Fibroblast of skin of back (primary cell): ENCODE measurements at places on chromosomes 5 and 9.
A peak's percentile ranks its signal among the peaks of the same experiment; 100 is the strongest.

DNA sequence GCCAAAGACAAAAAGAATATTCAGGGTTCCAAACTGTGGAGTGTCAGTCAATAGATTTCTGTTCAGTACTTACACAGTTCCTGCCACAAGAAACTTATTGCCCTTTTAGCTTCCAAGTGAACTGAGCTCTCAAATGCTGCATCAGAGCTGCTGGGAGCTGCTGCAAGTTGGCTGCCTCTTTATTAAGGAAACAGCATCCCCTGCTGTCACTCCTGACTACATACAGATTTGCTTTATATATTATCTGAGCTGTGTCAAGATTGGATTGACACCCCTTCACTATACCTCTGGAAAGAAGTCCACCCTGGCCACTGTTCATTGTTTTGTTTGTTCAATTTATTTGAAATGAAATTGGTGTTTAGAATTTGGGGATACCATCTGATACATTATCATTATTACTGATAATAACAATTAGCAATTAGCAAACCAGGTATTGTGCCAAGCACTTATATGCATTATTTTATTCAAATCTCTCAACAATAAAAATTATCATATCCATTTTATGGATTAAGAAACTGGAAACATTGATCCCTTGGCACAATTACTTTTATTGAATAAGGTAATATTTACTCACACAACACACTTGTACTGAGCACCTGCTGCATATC, 16.4 kb upstream of the C5orf58 start:
- peak; percentile 63 for DNase-seq

- DNase-seq: no peak
These were observed 465.3 kb upstream of the FTMT start for GRCh38 chr5:121386334-121386733.

DNA sequence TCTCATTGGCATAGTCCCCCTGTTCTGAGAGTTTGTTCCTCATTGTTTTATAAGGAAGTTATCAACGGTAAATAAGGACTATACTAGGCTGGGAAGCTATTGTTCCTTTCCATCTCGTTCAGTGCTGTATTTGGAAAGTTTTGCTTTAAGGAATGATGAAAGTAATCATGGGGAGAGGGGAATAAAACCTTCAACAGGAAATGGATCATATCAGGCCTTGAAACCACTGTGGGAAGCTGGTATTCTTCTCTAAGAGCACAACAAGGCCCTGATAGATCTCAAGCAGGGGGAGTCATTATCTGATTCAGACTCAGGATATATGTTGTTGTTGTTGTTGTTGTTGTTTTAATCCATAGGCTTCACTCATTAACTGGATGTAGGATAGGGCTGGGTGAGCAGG, 474.5 kb downstream of the ENC1 start:
- peak; percentile 64 for DNase-seq

GRCh38 chr5:18551716-18552115, 917.5 kb downstream of the TAF11L14 start:
- no peak for DNase-seq

DNA sequence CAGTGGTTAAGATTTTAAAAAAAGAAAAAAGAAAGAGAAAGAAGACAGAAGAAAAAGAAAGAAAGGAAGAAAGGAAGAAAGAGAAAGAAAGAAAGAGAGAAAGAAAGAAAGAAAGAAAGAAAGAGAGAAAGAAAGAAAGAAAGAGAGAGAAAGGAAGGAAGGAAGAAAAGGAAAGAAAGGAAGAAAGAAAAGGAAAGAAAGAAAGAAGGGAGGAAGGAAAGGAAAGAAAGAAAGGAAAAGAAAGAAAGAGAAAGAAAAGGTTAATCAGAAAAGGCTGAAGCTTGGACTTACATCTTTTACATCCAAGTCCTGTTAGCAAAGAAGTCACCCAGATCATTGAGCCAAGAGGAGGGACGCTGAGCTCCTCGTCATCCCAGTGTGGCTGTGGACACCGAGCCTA, 70.0 kb downstream of the IRX2 start:
- DNase-seq: no peak

- no peak for DNase-seq
These were observed 25.9 kb downstream of the SH3TC2 start for GRCh38 chr5:149036970-149037369.

DNA sequence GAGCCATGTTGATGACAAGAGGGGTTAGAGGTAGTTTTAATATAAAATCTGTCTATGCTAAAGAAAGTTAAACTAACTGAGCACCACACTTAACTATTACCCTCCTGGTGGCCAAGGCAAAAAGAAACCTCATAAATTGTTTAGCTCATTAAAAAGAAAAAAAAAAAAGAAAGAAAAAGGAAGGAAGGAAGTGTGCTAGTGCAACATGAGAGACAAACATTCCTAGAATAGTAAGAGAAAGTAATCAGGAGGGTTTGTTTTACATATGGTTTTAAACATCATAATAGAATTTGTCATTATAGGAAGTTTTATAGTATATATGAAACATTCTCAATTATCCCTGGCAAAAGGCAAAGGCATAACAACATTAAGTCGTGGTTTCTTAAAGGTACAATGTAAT, 152.3 kb downstream of the SNX18 start:
- peak; percentile 26 for DNase-seq

DNA sequence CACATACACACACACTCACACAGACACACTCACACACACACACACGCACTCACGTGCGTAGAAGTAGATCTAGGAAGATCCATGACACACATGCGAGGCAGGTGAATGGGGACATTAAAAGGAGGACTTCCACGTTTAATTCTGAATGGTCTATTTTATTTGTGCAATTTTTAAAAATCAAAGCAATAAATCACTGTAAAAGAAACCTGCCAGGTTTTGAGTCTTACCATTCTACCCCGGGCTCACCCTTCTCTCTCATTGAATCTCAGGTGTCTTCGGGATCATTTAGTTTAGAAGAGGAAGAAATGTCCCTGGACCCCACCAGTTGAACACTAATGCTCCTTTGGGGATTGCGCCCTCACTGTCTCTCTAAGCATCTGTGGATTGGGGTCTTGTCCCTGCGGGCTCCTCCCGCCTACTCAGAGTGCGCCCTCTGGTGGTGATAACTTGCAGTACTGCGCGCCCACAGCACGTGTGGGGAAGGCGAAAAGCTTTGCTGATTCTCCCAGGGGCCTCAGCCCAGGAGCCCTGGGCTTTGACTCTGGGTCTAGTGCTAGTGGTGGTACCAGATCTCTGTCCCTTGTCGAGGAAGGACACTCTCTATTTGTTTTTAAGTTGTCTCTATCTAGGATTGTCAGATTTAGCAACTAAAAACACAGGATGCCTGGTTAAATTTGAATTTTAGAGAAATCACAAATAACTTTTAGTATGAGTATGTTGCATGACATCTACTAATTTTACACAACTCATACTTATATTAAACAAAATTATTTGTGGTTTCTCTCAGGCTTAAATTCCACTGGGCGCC, 34.8 kb downstream of the BOD1 start:
- peak; percentile 62 for DNase-seq

DNA sequence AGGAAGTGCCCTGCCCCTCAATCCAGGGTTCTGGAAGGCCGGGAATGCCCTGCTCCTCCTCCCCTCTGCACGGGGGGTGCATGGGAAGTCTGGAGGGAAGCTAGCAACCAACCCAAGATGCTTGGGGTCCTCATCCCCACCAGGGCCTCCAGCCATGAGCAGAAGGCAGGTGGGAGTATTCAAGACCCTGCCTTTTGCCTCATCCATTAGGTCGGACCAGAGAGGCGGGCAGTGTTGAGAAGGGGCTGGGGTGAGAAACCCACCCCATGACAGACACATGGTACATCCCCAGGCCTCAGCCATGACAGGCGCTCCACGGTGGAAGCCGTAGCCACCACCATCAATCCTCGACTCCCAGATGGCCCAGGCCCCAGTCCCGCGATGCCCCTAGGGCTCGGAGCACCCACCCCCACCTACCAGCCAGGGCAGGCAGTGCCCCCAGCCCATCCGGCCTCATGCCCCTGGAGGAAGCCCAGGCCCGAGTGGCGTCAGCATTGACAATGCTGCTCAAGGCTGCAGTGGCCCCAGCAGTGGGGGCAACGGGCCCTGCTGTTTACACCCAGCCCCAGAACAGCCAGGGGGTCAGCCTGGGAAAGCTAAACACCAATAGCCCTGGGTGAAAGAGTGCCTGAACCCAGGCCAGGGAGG, 8.6 kb downstream of the NR5A1 start:
- no peak for DNase-seq

DNA sequence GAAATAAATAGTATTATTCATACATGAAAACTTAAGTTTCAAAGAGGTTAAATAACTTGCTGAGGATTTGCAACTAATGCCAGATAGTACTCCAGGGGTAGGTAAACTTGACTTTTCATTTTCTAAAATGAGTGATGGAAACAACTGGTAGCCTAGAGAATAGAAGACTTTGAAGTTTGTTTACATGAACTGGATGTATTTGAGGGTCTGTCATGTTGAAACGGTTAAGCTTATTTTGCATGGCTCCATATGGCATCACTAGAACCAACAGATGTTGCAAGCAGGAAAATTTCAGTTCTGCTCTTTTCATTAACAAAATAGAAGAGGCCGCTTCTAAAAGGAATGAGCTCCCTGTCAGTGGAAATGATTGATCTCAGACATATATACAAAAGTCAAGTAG, 105.1 kb upstream of the SGCD start:
- DNase-seq: no peak

- no peak for DNase-seq
These were observed 84.2 kb downstream of the ESM1 start for GRCh38 chr5:54900984-54901725.

DNA sequence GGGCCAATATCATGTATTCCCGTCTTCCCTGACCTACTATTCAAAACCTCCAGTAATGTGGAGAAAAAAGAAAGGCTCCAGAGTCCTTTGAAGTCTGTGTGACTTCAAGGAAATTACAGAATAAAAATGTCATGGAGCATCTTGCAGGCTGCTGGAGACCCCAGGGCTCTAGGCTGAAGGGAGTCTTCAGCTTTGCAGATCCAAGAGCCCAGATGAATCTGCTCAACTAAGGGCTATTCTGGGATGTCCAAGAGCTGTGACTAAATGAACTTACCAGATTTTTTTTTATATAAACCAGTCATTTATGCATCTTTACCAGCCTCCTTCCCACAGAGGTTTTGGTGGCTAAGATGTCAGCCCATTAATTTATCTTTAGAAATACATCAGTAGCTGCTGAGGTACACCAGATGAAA, 167.3 kb downstream of the MUSK start:
- peak; percentile 42 for DNase-seq

GRCh38 chr5:176943816-176944215, 44.7 kb upstream of the HK3 start:
- DNase-seq: no peak
